ENCODE measurements at places on chromosomes 7 and 10. TPM values are rescaled to one million over a fixed set of nuclear protein-coding genes. Genes with fewer than 3 reads are reported as not detected.

Gene PWWP2B
- 40.6 TPM for total RNA-seq

Gene WNT8B
- 0.06 TPM for total RNA-seq

Gene RBP3
- not detected for total RNA-seq

DNA sequence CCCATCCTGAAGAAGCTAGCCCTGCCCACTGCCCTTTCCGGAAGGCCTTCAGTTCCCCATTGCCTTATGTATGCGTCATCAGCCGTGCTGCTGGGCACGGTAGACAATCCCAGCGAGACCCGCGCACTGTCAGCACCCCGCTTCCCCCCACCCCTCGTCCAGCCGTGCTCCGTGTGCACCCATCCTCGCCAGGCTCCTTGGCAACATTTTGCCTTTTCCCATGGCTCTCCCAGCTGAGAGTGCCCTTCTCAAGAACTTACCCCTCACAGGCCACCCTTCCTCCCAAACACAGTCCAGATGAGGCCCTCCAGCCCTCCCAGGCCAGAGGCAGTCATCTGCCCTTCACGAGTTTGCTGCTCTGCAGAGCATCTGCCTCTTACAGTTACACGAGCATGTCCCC lies 633.8 kb upstream of the FOXK1 start:
- no peak for DNase-seq

GRCh38 chr10:72024596-72024995 lies 60.4 kb downstream of the CHST3 start:
- DNase-seq, result no peak

DNA sequence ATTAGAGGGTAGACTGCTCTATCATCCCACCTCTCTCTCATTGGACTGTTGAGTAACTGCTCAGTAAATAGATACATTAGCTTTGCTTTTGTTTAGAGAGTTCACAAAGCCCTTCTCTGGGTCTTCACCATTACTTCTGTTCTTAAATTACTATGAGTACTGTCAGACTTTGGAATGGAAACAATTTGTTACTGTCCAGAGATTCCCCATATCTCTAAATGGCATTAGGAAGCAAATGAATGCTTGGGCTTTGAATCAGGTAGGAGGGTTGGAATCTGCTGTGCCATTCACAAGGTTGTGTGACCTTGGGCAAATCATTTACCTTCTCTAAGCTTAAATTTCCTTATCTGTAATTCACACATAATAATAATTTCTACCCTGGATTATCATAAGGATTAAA lies 541.0 kb upstream of the FZD8 start:
- DNase-seq, result no peak

DNA sequence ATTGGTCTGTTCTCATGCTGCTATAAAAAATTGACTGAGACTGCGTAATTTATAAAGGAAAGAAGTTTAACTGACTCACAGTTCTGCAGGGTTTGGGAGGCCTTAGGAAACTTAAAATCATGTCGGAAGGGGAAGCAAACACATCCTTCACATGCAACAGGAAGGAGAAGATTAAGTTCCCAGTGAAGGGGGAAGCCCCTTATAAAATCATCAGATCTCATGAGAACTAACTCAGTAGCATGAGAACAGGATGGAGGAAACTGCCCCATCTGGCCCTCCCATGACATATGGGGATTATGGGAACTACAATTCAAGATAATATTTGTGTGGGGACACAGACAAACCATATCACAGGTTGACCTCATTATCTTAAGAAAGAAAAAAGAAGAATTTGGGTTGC lies 134.5 kb downstream of the PPP1R3A start:
- no peak for DNase-seq

DNA sequence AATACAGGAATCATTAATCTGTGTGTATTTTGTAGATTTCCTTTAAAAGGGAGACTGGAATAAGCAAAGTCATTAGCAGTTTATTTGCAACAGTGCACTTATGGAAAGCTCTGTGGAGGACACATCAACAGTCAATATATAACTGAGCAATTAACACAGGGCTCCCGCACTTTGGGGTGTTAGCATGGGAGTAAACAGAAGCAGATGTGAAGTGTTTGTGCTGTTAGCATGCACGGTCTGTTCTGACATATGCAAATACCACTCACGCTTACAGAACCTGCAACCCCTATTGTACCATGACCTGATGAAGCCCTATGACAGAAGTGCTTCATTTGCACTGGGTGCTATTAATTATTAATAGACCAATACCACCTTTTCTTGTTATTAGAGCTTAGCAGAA lies 118.9 kb downstream of the PPP1R3A start:
- DNase-seq, result no peak

DNA sequence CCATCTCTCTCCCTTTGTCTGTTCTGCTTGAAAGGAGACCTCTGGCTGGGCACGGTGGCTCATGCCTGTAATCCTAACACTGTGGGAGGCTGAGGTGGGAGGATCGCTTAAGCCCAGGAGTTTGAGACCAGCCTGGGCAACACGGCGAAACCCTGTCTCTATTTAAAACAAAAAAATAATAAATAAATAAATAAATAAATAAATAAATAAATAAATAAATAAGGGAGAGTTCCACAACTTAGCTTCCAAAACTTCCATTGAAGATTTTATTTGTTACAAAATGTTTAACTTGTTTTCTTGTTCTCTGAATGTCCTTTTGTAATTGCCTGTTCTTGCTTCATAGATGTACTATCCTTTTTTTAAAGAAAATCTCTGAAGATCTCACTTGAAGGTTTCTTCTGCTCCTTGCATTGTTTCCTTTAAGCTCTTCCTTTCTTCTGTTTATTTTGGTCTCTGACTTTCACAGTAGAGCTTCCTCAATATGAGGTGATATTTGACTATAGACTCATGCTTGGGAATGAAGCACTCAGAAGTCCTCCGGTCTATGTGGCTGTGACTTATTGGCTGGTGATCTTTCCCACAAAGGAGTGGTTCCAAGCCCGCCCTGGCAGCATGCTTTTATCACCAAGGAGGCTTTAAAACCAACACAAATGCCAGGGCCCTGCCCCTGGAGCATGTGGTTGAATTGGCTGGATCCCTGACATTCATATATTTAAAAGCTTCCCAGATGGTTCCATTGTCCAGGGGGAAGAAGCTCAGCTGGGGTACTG lies 18.1 kb upstream of the NPTX2 start:
- DNase-seq, result no peak

GRCh38 chr10:6299234-6299633 lies 96.5 kb downstream of the PFKFB3 start:
- DNase-seq, result peak; percentile 65

DNA sequence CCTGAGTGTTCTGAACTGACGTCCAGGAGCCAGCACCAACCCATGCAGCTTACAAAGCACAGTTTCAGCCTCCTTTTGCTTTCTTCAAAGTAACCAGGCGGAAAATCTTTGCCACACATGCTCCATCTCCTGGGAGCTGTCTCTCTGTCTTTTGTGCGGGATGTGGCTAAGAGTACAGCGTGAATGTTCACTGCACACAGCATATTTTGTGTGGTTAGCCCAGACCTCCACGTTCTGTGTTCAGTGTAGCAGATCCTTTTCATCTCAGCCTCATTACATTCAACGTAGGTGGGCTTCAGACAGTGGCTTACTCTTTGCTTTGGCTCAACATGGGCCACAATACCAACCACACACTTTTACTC lies 200.8 kb downstream of the TNS3 start:
- DNase-seq, result no peak

DNA sequence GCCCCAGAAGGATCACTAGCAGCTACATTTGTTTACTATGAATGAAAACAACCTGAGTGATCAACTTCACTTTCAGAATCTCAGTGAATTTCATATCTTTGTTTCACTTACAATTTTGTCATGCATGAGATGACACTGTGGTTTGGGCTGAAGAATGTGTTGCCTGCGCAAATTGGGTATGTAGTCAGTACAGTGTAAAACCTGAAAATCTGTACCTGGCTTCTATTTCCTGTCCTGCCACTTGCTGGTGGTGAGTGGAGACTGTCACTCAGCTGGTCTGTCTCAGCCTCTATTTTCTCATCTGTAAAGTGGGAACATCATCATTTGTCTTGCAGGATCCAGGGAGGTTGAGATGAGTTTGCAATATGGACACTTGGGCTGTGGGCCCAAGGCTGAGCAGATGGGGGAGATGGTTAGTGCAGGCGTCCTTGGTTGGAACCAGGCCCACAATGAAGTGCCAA lies 118.0 kb downstream of the WDFY4 start:
- no peak for DNase-seq

DNA sequence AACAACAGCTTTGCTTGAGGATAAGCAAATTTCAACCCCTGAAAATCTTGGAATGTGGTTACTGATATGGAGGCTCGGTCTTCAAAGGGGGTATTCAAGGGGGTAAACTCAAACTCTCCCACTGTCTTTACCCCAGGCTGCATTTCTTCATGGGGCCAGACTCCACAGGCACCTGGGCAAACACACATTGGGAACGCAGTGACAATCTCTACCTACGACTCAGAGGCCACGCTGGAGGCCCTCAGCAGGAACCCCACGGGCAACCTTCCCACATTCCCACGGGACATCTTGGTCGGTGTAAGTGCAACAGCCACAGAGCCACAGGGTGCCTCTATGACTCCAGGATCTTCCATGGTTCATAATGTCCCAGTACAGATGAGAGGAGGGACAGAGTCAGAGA lies 2.2 kb upstream of the INSIG1 start:
- DNase-seq, result no peak

DNA sequence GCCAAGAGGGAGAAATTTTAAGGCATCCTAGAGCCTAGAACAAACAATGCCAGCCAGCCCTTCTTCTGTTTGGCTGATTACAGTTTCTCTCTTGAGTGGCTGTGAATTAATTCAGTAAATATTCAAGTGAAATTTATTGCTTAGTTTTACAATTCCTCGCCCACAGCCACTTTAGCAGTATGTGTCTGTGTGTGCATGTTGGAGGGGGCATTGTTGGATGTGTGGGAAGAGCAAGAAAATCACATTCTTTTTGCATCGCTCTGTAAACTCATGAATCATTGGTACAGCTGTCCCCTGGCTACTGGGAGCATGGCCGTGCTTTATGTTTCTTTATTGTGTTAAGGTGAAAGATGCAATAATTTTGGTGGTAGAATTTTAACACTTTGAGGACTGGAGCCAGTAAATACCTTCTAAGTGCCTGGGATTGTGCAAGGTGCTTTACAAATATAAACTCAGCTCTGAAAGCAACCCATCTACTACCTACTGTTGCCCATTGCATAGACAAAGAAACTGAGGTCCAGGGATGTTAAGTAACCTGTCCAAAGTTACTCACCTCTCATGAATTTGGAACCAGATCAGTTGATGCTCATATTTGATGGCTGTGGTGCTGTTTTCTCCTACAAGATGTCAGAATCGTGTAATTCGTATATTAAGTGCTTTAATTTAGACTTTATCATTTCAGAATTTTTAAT lies 89.9 kb upstream of the BTBD16 start:
- no peak for DNase-seq

GRCh38 chr7:71308096-71308495 lies 176.2 kb downstream of the GALNT17 start:
- no peak for DNase-seq

GRCh38 chr7:2046581-2047565 lies 185.9 kb downstream of the MAD1L1 start:
- DNase-seq, result no peak

- no peak for DNase-seq
Measured at GRCh38 chr10:122034149-122034756, 45.3 kb downstream of the TACC2 start.

- no peak for DNase-seq
Measured at GRCh38 chr7:12923971-12924370, 236.5 kb downstream of the ARL4A start.

DNA sequence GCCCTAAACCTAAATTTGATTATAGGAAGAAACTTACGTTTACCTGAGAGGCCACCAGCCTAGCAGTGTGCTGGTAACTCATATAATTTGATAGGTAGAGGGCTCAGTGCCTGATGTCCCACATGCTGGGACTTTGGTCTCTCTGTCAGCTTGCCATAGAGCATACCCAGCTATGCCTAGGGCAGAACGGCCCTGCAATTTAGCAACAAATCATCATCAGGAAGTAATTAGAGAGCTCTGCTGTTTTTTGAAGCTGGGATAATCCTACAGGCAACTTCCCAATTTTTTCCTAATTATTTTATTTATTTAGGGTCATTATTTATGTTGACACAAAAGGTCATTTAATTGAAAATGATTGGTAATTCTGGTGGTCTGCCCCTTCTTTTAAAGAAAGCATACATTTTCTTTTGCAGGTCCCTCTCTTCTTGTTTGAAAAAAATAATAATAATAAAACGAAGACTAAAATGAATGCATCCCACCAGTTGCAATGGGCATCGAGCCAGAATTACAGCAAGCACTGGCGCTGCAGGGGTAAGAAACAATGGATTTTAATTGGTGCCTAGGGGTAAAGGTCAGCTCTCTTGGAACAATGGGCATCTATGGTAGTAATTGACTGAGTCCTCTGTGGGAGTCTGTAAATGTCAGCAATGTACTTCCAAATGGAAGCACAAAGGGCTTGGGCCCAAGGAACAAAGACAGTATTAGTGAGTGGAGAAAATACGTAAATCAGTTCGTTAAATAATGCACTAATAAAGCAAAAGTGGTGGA lies 348.0 kb downstream of the SORCS1 start:
- DNase-seq, result no peak

GRCh38 chr10:125043841-125044658 lies 102.1 kb downstream of the ZRANB1 start:
- DNase-seq, result no peak

DNA sequence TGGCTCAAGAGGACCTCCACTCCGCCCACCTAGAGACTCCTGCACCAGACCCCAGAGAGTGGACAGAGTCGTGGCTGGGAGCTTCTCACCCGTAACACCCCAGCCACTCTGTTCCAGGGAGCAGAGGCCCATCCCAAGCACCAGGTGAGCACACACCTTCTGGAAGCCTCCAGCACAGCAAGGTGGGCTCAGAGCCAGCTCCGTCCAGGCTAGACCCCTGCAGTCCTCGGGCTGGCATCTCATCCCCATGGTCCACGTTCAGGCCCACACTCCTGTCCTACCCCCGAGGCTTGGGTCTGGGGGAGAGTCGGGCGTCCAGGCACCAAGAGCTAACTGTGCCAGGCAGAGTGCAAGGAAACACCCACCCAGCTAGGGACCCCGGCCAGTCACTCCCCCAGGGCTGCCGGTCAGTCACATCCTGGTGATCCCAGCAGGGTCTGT lies 13.2 kb downstream of the PDGFA start:
- no peak for DNase-seq
